ENCODE measurements at places on chromosomes 7 and 10.

GRCh38 chr10:33506838-33507661 lies 172.6 kb upstream of the NRP1 start:
- DNase-seq, result no peak

DNA sequence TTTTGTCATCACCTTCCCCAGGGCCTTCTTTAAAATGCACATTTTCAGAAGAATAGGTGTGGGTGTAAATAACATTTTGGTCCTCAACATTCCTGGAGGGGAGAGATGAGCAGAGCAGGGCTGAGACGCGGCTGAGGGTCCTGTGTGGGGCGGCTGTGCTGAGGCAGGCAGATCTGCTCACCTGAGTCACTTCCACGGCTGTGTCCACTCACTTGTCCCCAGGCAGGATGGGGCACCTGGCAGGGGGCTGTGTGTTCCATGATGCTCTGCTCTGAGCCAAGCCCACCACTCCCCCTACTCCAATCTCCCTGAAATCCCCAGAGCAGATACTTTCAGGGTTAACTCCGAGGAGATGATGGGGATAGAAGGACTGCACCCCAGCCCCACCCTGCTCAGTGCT lies 93.8 kb downstream of the GLRX3 start:
- no peak for DNase-seq

DNA sequence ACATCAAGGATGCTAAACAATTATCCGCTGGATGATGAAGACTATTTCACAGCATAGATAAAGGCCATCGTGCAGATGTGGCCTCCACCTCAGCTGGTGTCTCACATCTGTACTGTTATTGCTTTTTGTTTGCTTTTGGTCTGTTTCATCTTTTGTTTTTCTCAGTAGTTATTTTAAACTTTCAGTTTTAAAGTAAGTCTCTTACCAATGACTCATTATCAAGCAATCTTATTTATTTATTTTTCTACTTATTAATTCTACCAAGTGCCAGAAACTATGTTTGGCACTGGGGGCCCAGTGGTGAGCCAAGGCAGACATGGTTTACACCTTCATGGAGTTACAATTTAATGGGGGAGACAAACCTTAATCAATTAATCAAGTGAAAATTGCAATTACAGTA lies 250.9 kb upstream of the TMEM72 start:
- no peak for DNase-seq

GRCh38 chr10:79384773-79385391 lies 37.6 kb downstream of the PPIF start:
- no peak for DNase-seq

Measured in stimulated activated CD8-positive, alpha-beta memory T cell treated with anti-CD3 and anti-CD28 coated beads, Interleukin-4, amount 100 ng/mL, for 1 hour (primary cell).